ENCODE measurements at places on chromosomes 1 and 21.

GRCh38 chr1:180042988-180043622 is 88.5 kb downstream of the CEP350 start:
- no peak for DNase-seq

DNA sequence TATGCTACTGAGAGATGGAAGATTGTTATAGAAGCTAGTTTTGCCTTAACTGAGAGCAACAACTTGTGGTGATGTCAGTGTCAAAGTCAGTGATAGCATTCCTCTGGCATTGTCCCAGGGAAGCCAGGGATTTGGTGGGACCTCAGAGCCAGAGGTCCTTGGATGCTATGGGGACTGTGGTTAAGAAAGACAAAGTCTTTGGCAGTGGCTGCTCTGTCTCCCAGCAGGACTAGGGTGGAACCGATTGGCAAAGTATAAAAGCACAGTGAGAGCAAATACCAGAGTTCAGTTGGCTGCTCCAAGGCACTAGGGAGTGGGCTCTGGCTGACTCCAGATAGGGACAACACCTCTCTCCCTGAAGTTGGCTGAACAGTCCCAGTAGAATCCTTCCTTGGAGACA is 104.8 kb downstream of the GDAP2 start:
- no peak for DNase-seq

DNA sequence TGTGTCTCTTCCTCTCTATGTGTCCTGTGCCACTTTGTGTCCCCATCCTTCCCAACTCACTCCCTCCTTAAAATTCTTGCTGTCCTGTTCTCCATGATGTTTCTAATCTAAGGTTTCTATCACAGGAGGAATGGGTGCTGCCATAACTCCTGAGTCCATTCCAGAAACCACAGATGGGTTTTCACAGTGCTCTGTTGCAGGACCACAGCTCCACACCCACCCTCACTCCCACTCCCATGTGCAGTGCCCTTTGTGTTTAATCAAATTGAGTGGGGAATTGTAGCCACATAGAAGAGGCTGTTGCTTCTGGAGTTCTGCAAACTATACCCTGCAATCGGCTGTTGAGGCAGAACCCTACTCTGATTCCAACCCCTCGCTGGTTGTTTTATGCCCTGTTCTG is 142.1 kb downstream of the SPATA46 start:
- no peak for DNase-seq

- peak; percentile 56 for DNase-seq
These were observed 21.3 kb downstream of the MIIP start for GRCh38 chr1:12040457-12041051.

DNA sequence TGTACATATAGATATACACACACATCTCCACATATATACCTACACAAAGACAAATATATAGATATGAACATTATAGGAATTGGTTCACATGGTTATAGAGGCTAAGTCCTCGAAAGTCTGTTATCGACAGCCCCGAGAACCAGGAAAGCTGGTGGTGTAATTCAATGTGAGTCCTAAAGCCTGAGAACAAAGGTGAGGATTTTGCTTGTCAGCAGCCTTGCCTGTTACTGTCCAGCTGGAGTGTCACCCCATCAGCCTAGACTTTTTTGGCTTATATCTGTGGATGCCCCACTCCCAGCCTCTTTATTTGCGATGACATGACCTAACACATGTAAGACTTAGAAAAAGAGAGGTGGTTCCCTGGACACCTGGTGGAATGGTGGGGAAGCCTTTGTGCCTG is 97.0 kb downstream of the GIPC2 start:
- DNase-seq: no peak

- DNase-seq: no peak
These were observed 619 bp upstream of the ZBTB8B start for GRCh38 chr1:32464191-32464715.

- DNase-seq: no peak
These were observed 214.1 kb downstream of the AJAP1 start for GRCh38 chr1:4868521-4868920.

DNA sequence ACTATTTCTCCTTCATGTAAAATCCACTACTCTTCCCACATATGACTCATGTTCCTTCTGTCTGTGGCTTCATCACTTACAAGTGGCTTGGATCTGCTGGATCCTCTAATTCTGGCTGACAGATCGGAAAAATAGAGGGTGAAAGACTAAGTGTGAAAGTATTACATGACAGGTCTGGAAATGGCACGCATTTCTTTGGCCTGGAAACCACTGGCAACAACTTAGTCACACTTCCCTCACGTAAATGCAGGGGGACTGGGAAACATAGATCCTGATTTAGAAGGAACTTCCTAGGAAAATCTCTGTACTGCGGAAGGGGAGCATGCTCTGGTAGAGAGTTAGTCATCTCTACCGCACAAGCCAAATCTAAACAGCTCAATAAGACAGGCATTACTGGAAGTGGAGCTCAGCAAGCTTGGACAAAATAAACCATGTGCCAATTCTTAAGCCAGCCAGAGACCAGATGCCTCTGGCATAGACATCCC is 305.4 kb upstream of the PTBP2 start:
- no peak for DNase-seq

- no peak for DNase-seq
These were observed 67.8 kb downstream of the FASLG start for GRCh38 chr1:172726740-172727139.

DNA sequence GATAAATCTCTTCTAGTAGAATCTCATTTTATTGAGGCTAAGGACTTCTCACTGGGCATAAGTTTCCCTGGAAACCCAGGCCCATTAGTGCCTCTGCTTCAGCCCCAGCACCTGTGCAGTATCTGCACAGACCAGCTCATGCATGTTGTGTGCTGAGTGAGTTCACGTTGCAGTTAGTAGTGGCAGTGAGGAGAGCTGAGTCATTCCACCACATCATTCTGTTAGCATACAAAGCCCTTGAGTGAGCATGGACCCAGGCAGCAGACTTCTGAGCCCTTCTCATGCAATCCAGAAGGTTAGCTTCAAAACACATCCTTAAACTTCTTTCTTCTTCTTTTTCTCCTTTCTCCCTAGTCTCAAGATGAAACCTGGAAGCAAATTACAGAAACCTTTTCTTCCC is 45.8 kb upstream of the NTPCR start:
- peak; percentile 78 for DNase-seq

GRCh38 chr1:24952413-24952841 is 22.4 kb upstream of the RUNX3 start:
- DNase-seq: peak; percentile 73

GRCh38 chr1:192382758-192383157 is 66.0 kb downstream of the RGS21 start:
- DNase-seq: no peak

DNA sequence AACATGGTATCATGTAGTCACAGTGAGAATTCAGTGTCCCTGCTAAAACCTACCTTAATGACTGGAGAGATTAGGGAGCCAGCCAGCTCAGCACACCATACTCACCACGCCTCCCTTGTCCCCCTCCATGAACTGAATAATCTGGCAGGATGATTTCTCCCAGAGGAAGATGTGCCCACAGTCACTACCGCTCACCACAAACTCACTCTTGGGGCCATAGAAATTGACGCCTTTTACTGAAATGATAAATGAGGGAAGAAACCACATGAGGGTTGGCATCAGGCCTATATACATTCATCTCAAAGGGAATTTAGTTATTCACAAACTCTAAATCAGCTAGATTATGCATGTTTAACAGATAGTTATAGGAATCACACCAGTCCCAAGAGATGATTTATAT is 17.4 kb downstream of the PEA15 start:
- no peak for DNase-seq

GRCh38 chr1:112841825-112842224 is 114.2 kb downstream of the SLC16A1 start:
- DNase-seq: no peak

GRCh38 chr1:36397083-36397377 is 678 bp downstream of the LSM10 start:
- no peak for DNase-seq

GRCh38 chr21:38590449-38591217 is 92.4 kb upstream of the ERG start:
- DNase-seq: no peak

- DNase-seq: no peak
These were observed 22.7 kb upstream of the PDXK start for GRCh38 chr21:43696214-43696613.

DNA sequence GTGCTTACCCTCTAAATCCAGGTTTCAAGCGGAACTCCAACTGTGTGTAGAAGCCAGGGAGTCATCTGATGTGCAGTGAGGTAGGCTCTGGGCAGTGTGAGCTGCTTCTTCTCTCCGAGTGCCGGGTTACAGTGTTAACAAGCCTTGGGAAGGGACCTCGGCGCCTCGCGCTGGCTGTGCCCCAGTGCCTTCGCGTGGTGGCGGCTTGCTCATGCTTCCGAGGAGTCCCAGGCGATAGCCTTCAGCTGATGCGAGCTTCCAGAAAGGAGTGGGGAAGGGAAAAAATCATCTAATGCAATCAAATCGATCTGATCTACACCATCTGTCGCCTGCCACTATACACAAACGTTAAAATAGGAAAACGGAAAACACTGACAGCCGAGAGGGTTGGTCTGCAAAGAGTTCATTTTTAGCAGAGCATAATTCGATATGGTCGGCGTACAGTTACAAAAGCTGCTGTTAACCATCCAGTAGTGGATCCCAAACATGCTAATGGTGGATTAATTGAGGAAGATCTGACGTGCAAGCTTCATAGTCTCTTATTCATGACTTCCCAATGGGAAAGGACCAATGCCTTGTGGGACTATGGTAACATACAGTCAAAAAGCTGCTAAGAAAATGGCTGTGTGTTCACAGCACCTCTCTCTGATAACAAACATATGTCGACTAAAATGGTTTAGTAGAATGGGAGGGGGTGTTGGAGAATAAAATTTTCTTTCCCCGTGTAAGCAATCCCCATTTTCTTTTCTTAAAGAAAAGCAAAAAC is 128.7 kb upstream of the DPYD start:
- no peak for DNase-seq

DNA sequence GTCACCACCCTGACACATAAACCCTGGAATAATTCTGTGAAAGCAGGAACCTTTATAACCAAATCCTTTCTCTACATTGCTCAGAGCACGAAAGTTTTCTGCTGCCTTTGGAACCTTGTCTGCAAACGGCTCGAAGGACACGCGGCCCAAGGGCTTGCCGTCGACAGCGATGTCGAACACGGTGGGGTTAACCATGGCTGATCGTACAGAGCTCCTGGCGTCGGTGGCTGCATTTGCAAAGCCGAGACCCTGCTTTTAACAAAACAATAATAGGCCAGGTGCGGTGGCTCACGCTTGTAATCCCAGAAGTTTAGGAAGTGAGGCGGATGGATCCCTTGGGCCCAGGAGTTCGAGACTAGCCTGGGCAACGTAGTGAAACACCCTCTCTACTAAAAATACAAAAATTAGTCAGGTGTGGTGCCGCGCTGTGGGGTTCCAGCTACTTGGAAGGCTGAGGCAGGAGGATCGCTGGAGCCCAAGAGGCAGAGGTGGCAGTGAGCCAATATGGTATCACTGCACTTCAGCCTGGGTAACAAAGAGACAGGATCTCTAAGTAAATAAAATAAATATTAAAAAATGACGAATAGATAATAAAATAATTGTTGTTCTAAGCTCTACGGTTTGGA is 2.2 kb upstream of the EIF2B3 start:
- no peak for DNase-seq

Data from T-helper 1 cell (primary cell).